ENCODE measurements at places on chromosomes 16 and 17. TPM values are rescaled to one million over a fixed set of nuclear protein-coding genes. Genes with fewer than 3 reads are reported as not detected.

KRTAP9-8 gene
- polyA plus RNA-seq = not detected

FA2H gene
- 1.9 TPM for polyA plus RNA-seq

KRTAP4-1 gene
- polyA plus RNA-seq = not detected

GRIN2A gene
- polyA plus RNA-seq = 0.01 TPM

RBFOX1 gene
- 15.5 TPM for polyA plus RNA-seq

FOXJ1 gene
- polyA plus RNA-seq = not detected

CACNA1G gene
- polyA plus RNA-seq = 0.11 TPM

Measured in heart left ventricle (tissue), 16 donors.